ENCODE measurements at places on chromosomes 5 and 9.

- DNase-seq, result no peak
Observed at GRCh38 chr9:98220911-98221310, 28.5 kb upstream of the CORO2A start.

DNA sequence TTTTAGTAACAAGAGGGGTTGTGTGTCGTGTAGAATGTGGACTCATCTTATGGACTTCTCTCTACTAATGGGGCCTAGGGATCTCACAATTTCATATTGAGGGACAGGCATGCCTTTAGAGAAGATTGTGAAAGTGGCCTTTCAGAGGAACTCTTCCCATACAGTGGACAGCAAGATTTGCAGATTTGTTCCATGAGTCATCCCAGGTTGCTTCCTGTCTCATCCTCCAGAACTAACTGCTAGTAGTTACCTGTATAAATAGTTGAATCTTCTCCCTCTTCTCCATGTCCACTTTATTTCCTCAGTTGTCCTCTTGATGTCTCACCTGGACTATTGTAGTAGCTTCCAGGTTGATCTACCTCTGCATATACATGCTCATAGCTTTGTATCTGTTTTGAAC is 997.5 kb upstream of the CTNND2 start:
- no peak for DNase-seq

GRCh38 chr5:128493657-128494329 is 44.3 kb downstream of the FBN2 start:
- DNase-seq, result peak; percentile 12

GRCh38 chr5:157917491-157917890 is 58.5 kb upstream of the CLINT1 start:
- DNase-seq, result no peak

- peak; percentile 64 for DNase-seq
Observed at GRCh38 chr9:126704892-126705766, 91.4 kb downstream of the LMX1B start.

DNA sequence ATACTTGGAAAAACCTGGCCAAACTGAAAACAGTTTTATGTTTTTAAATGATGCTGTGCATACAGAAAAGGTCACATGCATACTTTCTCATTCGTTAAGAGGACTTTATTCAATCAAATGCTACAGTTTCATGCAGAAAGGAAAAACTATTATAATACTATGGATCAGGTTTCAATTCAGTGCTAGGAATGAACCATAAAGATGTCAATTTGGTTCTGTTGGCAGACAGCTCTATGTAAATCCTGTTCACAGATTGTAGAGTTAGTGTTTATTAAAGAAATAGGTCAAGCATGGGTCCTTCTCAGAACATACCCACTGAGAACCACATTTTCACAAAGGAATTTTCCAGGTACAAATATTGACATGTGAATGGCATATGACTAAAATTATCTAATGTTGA is 57.1 kb downstream of the RETREG1 start:
- no peak for DNase-seq

Data from EH (cell line).